ENCODE measurements at places on chromosomes 12 and 14.
A peak's percentile ranks its signal among the peaks of the same experiment; 100 is the strongest.

GRCh38 chr12:107351109-107351508 lies 257.8 kb upstream of the CRY1 start:
- DNase-seq = no peak

GRCh38 chr12:132138941-132139871 lies 4.9 kb downstream of the DDX51 start:
- no peak for DNase-seq

DNA sequence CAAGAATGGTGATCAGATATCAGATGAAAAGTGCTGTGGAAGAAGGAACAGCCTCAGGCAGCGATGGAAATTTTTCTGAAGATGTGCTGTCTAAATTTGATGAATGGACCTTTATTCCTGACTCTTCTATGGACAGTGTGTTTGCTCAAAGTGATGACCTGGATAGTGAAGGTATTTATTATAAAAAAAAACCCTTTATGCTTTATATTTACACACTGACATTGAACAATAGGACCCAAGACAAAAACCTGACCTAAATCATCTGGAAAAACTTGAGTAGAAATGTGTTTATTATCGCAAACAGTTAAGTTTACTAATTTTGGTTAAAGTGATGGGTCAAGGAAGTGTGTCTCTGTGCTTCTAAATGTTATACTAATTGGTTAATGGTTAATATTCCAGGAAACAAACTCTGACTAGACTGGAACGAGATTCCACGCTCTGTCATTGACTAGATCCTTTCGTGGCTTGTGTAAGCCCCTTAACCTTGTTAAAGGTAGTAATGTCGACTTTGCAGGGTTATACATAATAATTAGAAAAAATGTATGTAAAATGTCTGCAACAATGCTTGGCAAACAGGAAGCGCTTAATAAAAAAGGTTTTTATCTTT lies 62.7 kb downstream of the LRRK2 start:
- DNase-seq = no peak

- DNase-seq = no peak
Measured at GRCh38 chr14:67646131-67646530, 26.4 kb downstream of the ARG2 start.

DNA sequence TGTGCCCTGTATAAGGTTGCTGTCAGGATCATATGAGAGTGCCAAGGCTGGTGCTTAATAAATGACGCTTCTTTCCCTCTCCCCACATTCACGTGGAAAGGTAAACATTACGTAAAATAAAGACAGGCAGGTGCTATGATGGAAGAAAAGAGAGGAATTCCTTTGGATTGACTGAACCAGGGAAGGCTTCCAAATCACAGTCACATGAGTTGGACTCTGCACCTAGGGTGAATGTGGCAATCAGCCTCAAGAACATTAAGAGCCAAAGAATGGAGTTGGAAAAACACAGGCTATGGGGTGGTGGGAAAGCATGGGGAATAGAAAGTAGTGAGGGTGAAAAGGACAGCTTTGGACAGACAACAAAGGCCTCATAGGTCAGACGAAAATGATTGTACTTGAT lies 473.1 kb downstream of the VRK1 start:
- peak; percentile 64 for DNase-seq

DNA sequence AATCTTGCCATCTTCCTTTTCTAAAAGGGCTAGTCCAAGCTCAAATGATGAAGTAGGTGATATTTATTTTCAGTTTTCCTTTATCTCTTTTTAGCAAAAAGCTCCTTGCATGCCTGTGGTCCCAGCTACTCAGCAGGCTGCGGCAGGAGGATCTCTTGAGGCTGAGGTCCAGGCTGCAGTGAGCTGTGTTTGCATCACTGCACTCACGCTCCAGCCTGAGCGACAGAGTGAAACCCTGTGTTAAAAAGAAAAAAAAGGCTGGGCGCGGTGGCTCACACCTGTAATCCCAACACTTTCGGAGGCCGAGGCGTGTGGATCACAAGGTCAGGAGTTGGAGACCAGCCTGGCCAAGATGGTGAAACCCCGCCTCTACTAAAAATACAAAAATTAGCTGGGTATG lies 5.0 kb downstream of the TMEM116 start:
- peak; percentile 50 for DNase-seq

- peak; percentile 53 for DNase-seq
Measured at GRCh38 chr14:62181591-62181990, 419.4 kb downstream of the SNAPC1 start.

DNA sequence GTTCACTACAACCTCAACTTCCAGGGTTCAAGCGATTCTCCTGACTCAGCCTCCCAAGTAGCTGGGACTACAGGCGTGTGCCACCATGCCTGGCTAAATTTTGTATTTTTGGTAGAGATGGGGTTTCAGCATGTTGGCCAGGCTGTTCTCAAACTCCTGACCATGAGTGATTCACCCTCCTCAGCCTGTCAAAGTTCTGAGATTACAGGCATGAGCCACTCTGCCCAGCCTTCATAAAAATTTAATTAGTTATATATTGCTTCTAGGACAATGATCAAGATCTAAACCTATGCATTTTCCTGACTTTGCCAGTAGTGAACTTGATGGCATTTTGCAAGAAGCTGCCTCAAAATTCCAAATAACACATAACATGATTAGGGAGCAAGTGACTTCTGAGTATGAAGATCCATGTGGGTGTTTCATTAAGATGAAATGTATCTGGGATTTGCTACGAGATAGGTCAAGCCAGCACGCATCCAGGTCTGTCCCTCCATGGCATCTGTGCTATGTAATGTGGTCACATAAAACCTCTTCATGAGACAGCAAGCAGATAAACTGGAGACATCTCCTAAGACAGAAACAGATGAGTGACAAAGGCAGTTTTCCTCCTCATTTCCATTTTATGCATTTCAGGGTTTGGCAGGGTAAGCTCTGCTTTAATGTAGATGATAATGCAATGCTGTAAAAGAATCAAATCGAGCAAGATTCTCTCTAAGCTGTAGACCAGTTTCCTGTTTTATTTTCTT lies 319.4 kb upstream of the ATP2B1 start:
- peak; percentile 23 for DNase-seq

DNA sequence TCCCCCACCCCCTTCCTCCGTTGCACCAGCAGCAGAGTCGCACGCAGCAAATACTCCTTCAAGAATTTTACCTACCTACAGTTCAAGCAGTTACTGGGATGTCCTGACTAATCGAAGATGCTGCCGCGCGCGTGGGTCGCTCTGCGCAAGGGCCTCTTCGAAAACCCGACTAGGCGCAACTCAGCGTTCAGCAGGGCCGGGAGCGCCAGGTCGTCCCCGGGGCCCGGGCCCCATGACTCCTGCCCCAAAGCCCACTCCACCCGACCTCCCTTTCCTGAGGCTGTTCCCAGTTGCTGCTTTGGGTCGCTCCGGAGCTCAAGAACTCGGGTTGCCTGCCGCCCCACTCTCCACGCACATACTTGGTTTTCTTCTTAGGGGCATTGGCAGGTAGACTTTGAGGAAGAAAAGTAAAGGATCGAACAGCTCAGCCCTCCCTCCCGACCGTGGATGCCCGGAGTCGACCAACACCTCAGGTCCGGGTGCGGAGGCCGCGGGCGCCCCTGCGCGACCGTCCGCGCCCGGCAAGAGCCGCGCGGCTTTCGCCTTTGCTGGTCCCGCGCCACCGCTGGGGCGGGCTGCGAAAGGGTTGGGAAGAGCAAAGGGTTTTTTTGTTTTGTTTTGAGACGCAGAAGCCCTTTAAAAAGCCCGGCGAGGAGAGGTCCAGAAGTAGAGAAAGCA lies 1.9 kb downstream of the BMP4 start:
- peak; percentile 41 for DNase-seq

GRCh38 chr14:21248338-21248737 lies 20.9 kb downstream of the HNRNPC start:
- no peak for DNase-seq

- no peak for DNase-seq
Measured at GRCh38 chr12:6953442-6954315, 2.5 kb downstream of the PTPN6 start.

GRCh38 chr12:15693228-15693911 lies 95.8 kb downstream of the EPS8 start:
- peak; percentile 60 for DNase-seq

DNA sequence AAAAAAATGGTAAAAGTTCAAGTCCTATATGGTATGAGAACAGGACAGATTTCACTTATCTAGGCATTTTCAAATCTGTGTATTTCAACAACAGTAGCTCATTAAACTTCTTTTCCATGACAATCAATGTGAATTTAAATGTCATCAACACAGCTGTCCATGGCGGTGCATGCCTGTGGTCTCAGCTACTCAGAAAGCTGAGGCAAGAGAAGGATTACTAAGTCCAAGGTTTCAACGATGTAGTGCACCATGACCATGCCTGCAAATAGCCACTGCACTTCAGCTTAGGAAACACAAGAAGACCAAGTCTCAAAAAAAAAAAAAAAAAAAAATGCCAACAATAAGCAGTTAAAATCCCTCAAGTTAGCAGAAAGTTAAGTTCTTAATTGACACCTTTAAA lies 214.6 kb downstream of the C12orf50 start:
- DNase-seq = no peak

DNA sequence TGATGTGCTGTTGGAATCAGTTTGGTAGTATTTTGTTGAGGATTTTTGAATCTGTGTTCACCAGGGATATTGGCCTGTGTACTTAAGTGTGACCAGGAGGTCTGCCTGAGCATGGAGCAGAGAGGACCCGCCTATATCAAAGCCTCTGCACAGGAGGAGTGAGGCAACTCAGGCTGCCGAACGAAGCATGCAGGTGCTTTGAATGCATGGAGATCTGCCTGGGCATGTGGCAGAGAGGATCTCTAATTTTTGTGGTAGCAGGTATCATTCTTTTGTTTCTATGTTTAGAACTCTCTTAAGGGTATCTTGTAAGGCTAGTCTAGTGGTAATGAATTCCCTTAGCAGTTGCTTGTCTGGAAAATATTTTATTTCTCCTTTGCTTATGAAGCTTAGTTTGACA lies 26.9 kb downstream of the RAB3IP start:
- no peak for DNase-seq

DNA sequence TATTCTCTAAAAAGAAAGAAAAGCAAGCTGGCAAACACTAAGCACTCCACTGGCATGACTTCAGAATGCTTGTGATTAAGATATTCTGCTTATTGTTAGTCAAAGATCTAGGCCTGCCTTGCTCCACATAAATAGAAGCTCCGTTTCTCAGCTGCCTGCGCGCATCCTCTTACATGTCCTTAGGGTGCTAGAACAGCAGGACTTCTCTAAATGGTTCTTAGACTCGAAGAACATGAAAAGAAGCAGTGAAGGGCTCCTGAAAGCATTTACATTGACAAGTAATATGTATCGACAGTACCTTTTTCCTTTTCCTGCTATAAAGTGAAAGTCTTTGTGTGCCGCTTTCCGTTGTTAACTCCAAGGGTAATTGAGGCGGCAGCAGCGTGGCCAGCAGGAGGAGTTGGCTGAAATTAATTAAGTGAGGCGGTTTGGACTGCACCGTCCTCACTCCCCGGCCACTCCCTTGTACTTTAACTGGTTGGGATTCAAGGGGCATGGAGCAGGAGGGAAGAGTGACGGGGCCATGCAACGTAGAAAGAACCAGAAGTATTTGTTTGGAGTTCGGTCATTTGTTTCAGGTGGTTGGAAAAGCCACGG lies 34.2 kb upstream of the OTX2 start:
- DNase-seq = no peak

Data from fibroblast of lung (primary cell).